ENCODE measurements at places on chromosomes 3 and 15.
A peak's percentile ranks its signal among the peaks of the same experiment; 100 is the strongest.

- no peak for DNase-seq
These were observed 116.8 kb downstream of the CDIN1 start for GRCh38 chr15:36696196-36696595.

- DNase-seq = no peak
These were observed 15.8 kb upstream of the SEMA3F start for GRCh38 chr3:50139308-50139707.

DNA sequence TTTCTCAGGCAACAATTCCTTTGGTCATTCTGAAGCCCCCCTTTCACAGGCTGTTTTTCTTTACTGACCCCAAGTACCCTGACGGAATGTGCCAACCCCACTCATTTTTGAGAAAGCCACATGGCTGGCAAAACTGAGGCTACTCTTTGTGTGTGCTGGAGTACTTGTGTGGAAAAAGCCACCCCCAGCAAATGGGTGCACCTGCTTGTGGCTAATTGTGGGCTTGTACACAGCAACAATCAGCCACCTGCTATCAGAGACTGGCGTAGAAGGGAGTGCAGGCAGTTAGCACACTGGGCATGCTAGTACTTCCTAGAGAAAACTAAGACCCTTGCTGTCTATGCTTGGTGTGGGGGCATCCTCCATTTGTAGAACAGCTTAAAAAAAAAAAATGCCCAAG is 110.1 kb upstream of the LMOD3 start:
- no peak for DNase-seq

GRCh38 chr3:195253923-195254432 is 17.0 kb downstream of the XXYLT1 start:
- no peak for DNase-seq

DNA sequence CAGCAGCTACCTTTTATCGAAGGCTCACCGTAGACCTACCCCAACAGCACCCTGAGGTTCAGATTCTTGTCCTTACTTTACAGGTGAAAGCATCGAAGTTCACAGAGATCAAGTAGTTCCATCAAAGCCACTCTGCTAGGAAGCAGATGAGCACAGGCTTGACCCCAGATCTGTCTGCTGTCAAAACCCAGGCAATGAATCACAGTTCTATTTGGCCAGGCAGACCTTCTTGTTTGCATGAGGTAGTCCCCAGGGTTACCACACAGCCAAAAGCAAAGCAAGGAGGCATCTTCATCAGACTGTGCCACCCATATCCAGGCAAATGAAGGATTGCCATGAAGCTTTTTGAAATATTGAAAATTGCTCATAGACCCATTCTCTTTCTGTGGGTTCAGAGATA is 33.0 kb downstream of the HES1 start:
- no peak for DNase-seq

DNA sequence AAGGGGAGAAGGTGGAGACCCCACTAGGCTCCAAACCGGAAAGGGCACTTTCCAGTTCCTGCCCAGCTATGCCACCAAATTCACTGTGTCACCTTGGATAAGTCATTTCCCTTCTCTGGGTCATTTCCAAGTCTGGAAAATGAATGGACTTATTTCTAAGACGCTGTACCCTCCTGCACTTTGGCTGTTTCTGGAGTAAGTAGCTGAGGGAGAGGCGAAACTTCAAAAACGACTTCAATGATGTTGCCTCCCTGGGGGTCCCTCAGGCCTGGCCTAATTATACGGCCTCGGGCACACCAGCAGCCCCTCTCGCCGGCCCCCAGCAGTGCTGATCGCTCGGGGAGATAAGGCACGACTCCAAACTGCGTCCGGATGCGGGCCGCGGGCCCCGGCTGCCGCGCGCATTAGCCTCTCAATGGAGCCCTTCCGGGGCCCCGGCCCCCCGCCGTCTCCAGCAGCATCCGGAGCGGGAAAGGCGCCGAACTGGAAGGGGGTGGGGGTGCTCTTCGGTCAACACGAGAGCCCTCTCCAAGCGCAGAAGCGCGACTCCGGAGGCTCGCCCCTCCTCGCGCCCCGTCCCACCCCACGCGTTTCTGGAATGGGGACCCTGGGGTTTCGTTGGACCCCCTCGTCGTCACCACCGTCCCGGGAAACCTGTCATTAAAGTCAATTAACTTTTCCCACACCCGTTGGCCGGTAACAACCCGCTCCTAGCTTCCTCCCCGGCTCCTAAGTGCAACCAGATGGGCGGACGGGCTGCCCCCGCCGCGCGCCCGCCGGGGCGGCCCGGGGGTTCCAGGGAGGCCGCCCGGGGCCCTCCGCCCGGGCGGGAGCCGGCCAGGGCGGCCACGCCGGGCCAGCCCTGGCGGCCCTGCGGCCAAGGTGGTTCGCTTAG is 4.8 kb downstream of the HES1 start:
- DNase-seq = peak; percentile 66

DNA sequence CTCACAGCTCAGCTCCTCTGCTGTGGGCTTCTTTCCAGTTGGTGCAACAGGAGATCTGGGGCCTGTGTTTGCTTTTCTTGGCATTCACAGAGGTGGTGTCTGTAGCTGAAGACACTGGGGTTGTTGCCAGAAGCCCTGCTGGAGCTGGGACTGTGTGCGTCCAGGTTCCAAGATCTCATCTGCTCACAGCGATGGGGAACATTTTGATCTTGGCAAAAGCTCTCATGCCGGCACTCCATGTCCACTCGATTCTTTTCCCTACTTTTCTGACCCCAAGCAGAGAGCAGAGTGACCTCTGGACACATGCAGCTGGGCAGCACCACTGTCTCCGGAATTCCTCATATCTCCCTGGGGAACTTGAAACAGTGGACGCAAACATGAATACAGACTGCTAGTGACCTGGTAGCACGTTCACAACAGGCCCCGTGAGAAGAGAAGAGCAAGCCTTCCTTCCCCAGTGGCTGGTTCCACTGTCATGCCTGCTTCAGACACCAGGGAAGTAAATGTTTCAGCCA is 36.1 kb upstream of the MECOM start:
- DNase-seq = peak; percentile 64

DNA sequence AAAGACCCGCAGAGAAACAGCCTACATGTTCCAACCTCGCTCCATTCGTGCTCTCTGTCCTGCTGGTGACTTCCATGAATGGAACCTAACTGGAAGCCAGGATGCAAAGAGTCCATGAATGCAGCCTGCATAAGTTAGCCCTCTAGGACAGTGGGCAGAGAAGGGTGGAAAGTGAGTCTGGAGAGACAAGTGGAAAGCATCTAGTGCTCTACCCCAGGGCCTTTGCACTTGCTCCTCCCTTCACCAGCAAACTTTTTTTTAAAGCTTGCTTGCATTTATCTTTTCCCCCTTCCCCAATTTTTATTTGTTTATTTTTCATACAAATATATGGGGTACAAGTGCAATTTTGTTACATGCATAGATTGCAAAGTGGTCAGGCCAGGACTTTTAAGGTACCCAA is 7.9 kb upstream of the CYP1A1 start:
- no peak for DNase-seq

DNA sequence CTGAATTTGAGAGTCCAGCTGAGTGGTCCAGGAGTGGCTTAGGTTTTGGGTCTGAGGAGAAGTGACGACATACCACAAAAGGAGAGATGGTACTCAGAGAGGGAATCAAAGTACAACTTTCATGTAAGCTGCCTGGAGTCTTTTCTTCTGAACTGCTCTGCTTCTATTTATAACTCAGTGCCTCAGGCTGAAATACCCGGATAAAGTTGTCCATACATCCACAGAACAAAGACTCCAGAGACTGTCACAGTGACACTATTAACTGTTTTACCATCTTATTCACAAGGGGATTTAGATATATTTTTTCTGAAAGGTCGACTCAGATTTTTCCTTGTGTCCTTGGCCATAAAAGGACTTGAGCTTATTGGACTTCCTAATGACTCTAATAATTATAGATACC is 264.3 kb upstream of the DNAJC19 start:
- no peak for DNase-seq

DNA sequence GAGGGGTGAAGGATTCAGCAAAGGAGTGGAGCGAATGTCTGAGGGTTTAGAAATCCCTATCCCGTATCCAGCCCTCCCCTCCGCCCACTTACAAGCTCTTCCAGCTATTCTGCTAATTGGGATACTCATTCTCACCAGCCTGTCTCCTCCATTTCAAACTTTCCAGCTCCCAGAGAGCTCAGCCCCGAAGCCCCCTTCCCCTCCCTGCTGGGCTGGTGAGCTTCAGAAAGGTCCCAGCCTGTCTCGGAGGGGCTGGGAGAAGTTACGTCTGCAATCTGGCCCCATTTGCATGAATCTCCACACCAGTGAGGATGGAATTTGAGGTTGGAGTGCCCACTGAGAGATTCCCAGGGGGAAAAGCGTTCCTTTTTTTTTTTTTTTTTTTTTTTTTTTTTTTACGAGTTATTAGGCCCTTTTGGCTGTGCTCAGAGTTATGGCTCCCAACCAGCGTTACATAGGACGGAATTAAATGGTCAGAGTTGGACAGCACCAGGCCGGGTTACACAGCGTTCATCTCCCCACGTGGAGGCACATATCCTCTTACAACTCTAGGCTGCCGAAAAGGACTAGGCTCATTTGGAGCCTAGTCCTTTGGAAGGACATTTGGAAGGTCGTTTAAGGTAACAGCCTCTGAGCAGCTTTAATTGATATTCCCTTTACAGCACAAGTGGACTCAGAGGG is 34.6 kb downstream of the FGD5 start:
- no peak for DNase-seq

DNA sequence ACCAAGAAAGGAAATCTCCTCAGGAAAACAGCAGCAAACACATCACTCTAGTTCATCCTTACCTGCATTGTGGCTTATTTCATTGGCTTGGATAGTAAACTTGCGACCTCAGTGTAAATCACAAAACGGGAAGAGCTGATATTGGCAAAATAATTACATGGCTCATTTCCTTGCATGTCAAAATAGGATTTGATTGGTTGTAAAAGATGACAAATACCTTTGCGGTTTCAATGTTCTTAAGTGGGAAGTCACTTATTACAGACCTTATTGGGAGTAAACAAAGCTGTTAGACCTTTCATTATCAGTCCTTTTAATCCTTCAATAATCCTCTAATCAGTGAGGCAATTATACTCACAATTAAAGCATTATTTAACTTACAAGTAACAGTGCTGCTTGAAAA is 590.6 kb downstream of the MAGI1 start:
- DNase-seq = no peak
